Heart right ventricle (tissue), 16 donors: ENCODE measurements at places on chromosomes 11 and 22.

DNA sequence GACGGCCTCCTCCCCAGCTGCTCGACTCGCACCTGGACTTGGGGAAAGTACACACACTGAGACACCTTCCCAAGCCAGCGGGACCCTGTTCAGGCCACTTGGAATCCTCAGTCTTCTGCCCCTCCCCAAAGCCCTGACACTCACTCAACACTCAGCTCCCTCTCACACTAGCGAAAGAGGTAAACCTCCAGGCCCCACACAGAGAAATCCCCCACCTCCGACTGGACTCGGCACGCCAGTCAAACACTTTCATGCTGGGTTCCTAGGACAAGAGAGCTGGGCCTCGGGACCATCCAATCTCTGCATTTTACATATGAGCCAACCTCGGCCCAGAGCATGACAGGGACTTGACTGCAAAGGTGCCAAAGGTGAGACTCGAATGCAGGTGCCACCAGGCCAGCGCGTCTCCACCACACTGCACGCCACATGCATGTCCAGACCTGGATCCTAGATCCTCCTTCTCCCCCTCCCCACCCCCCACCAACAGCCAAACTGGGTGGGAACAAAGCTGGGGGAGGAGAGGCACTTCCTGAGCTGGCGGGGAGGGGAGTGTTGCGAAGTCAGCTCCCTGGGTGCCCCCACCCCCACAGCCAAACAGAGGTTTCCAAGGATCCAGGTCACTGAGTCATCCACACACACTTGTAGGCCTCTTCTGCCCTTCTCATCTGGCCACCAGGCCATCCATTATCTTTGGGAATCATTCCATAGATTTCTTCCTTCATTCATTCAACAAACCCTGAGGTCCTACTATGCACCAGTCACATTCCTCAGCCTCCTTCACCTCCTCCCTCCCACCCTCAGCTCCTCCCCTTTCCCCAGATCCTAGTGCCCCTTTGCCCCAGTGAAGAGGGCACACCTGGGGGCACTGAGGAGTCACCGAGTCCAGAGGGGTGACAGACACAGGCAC lies 10.7 kb upstream of the CD5 start:
- DNase-seq: no peak

DNA sequence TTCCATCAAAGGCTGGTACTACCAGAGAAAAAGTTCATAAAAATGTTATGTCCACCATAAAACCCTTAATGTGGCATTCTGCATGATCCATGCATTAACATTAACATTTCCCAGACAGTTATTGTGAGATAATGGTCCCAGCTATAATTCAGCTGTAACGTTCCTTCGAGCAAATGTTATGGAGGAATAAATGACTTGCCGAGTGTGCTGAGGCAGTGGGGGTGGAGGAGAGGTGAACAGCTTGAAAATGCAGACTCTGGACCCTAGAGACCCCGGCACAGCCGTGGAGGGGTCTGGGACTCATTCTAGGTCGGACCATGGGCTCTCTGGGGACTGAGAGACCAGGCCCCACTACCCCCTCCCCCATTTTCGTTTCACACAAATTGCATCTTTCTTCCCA lies 141.9 kb downstream of the PKNOX2 start:
- DNase-seq: no peak

GRCh38 chr11:118212131-118212725 lies 12.6 kb downstream of the JAML start:
- no peak for DNase-seq

DNA sequence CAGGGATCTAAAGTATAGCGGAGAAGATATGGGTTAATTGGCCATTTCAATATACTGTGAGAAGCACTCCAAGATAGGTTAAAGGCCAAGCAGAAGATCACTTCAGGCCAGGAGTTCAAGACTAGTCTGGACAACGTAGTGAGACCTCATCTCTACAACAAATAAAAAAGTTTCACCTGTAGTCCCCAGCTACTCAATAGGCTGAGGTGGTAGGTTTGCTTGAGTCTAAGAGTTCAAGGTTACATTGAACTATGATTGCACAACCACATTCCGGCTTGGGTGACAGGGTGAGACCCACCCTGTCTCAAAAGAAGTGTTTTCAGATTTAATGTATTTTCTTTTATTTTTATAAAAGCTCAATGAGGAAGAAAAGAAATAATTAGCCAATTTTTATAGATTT lies 25.4 kb downstream of the PATL1 start:
- no peak for DNase-seq

- DNase-seq: no peak
Measured at GRCh38 chr11:79694368-79694767, 253.5 kb upstream of the TENM4 start.

DNA sequence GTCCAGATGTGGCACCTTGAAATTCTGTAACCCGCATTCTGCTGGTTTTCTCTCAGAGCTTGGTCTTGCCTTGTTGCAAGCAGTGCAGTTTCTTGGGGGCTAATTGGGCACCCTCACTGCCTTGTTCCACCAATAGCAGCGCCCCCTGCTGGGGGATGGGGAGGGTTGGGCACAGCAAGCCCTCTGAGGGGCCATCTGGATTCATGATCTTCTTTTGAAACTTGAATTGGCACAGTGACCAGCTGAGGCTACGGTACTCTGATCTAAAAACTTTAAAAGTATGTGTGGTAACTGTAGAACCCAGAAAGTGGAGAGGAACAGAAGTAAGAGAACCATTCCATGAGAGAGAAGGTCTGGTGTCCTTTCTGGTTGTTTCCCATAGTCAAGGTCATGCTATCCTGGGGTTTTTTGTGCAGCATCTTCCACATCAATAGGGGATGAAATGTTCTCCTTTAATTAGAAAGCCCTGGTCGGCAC lies 64.2 kb downstream of the MED15 start:
- peak; percentile 42 for DNase-seq

GRCh38 chr11:69475141-69475865 lies 6.2 kb upstream of the LINC01488 start:
- DNase-seq: no peak

DNA sequence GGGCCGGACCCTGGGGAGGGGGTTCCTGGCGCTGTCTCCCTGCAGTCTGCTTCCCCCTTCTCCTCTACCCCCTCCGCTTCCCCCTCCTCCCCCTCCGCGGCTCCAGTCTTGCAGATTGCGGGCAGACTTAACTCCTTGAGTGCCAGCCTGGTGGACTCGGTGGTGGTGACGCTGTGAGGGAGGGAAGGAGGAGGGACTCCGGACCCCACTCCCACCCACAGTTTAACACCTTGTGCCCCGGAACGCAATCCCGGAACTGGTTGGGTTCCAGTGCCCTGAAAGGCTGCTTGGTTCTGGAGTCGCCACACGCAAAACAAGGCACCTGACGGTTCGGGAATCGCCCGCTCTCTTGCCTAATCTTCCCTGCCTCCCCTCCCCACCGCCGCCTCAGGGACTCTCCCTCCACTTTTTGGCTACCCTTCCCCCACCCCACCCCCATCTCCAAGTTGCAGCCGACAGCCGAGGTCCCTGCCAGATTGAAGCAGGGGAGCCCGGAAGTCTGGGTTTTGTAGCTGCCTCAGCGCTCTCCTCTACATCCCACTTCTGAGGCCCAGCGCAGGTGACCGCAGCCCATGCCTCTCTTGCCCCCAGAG lies 3.9 kb upstream of the BCL9L start:
- DNase-seq: peak; percentile 91

- DNase-seq: no peak
Measured at GRCh38 chr11:77126861-77127234, 1.2 kb upstream of the MYO7A start.

DNA sequence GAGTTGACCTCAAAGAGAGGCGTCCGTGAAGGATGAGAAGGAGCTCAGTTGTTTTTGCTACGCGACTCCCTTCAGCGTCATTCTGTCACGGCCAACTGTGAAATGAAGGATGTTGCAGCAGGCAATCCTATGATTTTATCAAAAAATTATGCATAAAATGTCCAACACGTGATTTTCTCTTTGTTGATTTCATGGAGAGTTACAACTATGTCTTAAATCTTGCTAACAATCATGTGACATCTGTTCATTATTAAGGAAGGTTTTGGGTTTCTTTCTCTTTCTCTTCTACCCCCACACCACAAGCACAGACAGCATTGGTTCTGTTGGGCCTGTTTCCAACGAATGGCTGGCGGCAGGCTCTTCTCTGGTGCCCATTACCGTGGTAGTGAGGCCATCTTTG lies 3.7 kb downstream of the KRTAP5-4 start:
- DNase-seq: no peak

DNA sequence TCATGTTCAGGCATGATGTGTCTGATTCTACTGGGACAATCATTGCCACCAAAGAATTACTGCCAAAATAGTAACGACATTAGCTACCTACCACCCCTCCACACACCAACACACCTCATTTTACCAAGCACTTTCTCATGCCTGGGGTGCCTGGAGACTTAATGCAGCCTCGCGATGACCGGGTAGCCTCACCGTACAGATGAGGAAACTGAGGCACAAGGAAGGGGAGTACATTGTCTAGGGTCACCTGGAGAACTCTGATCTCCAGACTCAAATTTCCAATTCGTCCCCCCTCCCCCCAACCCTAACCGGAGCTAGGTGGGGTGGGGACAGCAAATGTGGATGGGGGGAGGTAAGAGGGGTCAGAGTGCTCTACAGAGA lies 2.7 kb upstream of the RTN4RL2 start:
- DNase-seq: no peak

GRCh38 chr22:42171946-42172719 lies 41.5 kb upstream of the CYP2D6 start:
- no peak for DNase-seq

DNA sequence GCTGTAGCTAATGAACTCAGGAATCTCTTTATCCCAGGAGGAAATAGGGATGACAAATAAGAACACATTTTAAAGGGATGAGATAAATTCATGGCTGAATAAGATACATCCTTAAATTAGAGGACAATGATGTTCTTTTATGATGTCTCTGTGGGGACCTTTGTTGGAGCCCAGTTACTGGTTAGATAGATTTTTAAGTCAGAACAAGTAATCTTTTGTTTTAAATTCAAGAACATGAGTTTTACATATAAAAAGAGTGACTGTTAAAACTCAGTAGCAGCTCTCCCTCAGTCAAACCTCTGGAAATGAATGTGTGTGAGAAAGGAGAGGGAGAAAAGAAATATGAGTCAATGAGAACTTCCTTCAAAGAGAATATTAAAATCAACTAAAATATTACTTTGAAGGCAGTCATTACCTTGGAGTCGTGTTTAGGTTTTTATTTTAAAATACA lies 241.6 kb downstream of the SWAP70 start:
- DNase-seq: no peak

- no peak for DNase-seq
Measured at GRCh38 chr11:46202149-46202548, 75.3 kb upstream of the CREB3L1 start.
